T-helper 1 cell treated with Interleukin-12 subunit alpha and Interleukin-12 subunit beta and Interleukin-4 antibody, amounts not matched to agents 30 ng/mL and 1 ng/mL, for 36 hours (primary cell): ENCODE measurements at places on chromosomes 12 and 14. TPM values are rescaled to one million over a fixed set of nuclear protein-coding genes. Genes with fewer than 3 reads are reported as not detected.

CELA1 gene
- total RNA-seq = 0.22 TPM in 1 of 2 replicates, not detected in the other

RAPGEF3 gene
- total RNA-seq = 0.56 and 1.1 TPM in 2 replicates

TBC1D30 gene
- 0.02 and 0.15 TPM in 2 replicates for total RNA-seq

ABCC9 gene
- total RNA-seq = not detected in 2 replicates

KITLG gene
- total RNA-seq = not detected in 2 replicates

PLEKHG3 gene
- total RNA-seq = 53.8 and 54.4 TPM in 2 replicates

RAD9B gene
- 0.90 and 1.3 TPM in 2 replicates for total RNA-seq

CCT2 gene
- 197 and 199 TPM in 2 replicates for total RNA-seq

EPYC gene
- not detected in 2 replicates for total RNA-seq

DIO3 gene
- not detected in 2 replicates for total RNA-seq

AQP5 gene
- not detected in 2 replicates for total RNA-seq

A2M gene
- total RNA-seq = not detected in 2 replicates

CACNA1C gene
- 0.42 and 0.54 TPM in 2 replicates for total RNA-seq

IQSEC3 gene
- 0.32 and 0.59 TPM in 2 replicates for total RNA-seq

GPD1 gene
- total RNA-seq = 0.54 and 0.95 TPM in 2 replicates

EGLN3 gene
- total RNA-seq = 47.4 and 54.1 TPM in 2 replicates

PRPH gene
- total RNA-seq = not detected in 2 replicates

FAM186B gene
- 0.29 and 0.54 TPM in 2 replicates for total RNA-seq

SERPINA12 gene
- total RNA-seq = not detected in 2 replicates

TEX22 gene
- total RNA-seq = 4.3 and 4.5 TPM in 2 replicates

SLC6A15 gene
- not detected in 2 replicates for total RNA-seq

RPGRIP1 gene
- total RNA-seq = not detected in 2 replicates

LYZ gene
- 1.3 and 1.8 TPM in 2 replicates for total RNA-seq

COX8C gene
- not detected in 2 replicates for total RNA-seq

TMEM63C gene
- 0.27 and 0.80 TPM in 2 replicates for total RNA-seq

FITM1 gene
- total RNA-seq = 1.1 and 1.7 TPM in 2 replicates

C12orf56 gene
- total RNA-seq = 0.29 and 0.51 TPM in 2 replicates

CYP27B1 gene
- 3.8 and 4.9 TPM in 2 replicates for total RNA-seq

SLC7A8 gene
- 0.25 TPM in 1 of 2 replicates, not detected in the other for total RNA-seq

MYO1H gene
- not detected in 2 replicates for total RNA-seq

LRP6 gene
- total RNA-seq = 2.2 and 2.7 TPM in 2 replicates

CD69 gene
- 98.9 and 106 TPM in 2 replicates for total RNA-seq

LMO3 gene
- not detected in 2 replicates for total RNA-seq

CLEC1A gene
- total RNA-seq = not detected in 2 replicates

SSPN gene
- total RNA-seq = not detected in 2 replicates
